ENCODE measurements at places on chromosomes 12 and 14. TPM values are rescaled to one million over a fixed set of nuclear protein-coding genes. Genes with fewer than 3 reads are reported as not detected.

RAB35 gene
- 49.6 TPM for total RNA-seq

PKP2 gene
- 5.3 TPM for total RNA-seq

E2F7 gene
- 2.8 TPM for total RNA-seq

INHBC gene
- total RNA-seq, result not detected

DNA sequence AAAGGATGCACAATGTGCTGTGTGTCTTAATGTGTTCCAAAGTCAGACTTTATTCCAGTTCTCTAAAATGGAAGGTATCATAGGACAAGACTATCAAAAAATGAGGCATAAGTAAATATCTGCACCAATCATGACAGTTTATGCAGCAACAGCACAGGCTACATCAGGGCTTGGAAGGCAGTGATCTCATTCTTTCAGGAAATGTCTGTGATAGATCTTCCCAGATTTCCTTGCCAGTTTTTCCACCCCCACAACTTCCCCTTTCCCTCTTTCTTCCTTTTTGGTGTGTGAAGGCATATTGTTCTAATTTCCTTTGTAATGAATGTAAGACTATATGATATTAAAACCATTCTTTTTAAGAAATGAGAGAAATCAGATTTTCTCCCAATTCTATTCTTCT lies 326.7 kb downstream of the ATP23 start:
- no peak overlapping the region for H3K27ac ChIP-seq
- no peak for DNase-seq
- no peaks in the 10 kb centered on the region for H3K36me3 ChIP-seq
- no peaks in the 10 kb centered on the region for H3K27me3 ChIP-seq

DNA sequence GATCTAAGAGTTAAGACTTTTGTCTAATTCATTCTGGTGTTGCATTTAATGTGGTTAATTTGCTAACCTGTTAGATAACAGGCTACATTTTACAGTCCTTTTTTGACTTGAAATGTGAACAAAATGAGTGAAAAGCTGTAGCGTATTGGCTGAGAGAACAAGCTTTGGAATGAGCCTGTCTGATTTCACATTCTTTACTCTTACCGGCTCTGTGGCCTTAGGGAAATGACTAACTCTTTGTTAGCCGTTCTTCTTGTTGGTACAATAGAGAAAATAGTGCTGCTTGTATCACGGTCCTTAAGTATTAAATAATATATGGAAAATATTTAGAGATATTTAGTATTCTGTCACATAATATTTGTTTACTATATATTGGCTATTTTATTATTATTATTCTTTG lies 1.9 kb downstream of the MNAT1 start:
- peak overlapping the region; percentile 97 for H3K27ac ChIP-seq
- peak overlapping the region; percentile 94 for H3K4me3 ChIP-seq
- no peaks in the 10 kb centered on the region for H3K27me3 ChIP-seq
- H3K4me1 ChIP-seq, result peaks cover 33% of the 10 kb centered on the region
- H3K36me3 ChIP-seq, result no peaks in the 10 kb centered on the region

Measured in chondrocyte (in vitro differentiated cells).